ENCODE measurements at places on chromosomes 12 and 14.
A peak's percentile ranks its signal among the peaks of the same experiment; 100 is the strongest.

GRCh38 chr12:93279565-93280412 lies 97.9 kb upstream of the NUDT4 start:
- DNase-seq = no peak

DNA sequence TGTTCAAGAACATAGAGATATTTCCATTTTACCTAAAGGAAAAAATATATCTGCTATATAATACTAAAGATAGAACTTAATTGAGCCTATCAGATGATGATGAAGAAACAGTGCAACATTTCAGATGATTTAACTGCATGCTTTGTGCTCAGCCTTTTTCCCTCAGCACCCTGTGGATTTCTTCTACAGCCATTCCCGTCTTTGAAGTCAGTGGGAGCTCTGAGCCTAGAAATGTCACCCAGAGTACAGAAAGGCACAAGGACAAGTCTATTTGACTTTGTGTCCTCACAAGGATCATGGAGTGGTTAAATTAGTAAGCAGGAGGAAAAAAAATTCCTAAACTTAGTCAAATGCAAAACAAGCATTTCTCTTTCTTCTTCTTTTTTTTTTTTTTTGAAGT lies 994.0 kb upstream of the FLRT2 start:
- no peak for DNase-seq

DNA sequence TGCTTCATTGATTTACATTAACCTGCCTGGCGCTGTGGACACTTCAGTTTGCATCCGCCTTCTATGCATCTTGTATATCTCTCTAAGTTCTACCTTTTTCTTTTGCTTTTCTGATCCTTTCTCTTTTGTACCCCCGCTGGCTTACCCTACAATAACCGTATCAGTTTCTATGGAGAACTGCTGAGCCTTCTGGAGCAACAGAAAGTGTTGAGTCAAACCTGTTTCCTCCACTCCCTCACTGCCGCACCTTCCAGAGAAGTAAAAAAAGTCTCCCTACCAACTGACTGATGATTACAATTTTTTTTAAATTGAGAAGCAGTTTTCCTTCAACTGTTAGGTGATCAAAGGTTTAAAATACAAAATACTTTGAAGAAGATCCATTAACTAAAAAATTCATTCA lies 17.4 kb downstream of the EXD2 start:
- DNase-seq = no peak

- no peak for DNase-seq
Observed at GRCh38 chr12:48002773-48003218, 1.5 kb downstream of the COL2A1 start.

DNA sequence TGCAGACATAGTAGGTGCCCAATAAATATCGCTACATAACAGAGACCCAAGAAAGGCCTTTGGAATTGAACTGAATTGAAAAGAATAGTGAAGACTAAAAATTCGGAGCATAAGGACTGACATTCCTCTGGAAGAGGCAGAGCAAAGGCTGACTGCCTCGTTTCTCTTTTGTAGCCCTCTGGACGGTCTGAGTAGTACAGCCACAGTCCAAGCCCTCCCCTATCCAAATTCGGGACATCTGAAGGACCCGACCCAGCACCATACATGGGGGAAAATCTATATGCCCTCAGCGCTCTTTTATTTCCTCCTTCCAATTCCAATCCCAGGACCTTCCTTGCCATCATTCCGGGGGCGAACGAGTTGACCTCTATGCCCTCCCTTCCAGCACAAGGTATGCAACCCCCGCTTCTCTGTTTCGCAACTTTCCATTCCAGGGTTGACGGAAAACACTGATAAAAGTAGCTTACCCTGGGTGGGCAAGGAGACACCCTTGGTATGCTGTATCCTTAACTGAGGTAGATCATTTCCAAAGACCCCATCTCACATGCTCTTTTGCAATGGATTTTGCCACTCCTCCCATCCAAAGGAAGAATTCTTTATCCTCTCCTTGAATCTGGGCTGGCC lies 127.4 kb upstream of the MAP1LC3B2 start:
- no peak for DNase-seq

- DNase-seq = peak; percentile 43
Observed at GRCh38 chr12:108611884-108612415, 14.1 kb upstream of the TMEM119 start.

DNA sequence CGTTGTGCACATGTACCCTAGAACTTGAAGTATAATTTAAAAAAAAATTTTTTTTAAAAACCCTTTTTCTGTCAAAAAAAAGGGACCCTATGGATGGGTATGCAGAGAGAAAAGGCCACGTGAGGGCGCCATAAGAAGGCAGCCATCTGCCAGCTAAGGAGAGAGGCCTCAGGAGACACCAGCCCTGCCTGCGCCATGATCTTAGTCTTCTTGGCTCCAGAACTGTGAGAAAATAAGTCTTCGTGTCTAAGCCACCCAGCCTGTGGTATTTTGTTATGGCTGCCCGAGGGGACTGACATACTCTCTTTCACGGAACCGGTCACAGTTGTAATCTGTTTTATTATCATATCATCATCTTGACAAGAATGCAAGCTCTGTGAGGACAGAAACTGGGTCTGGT lies 174.8 kb downstream of the EFCAB11 start:
- no peak for DNase-seq

Data from naive thymus-derived CD4-positive, alpha-beta T cell (primary cell).